ENCODE measurements at places on chromosomes 2 and 18.
A peak's percentile ranks its signal among the peaks of the same experiment; 100 is the strongest.

GRCh38 chr2:197138506-197138905, 172.1 kb downstream of the ANKRD44 start:
- no peak for DNase-seq

- no peak for DNase-seq
These were observed 127.1 kb downstream of the NCOA1 start for GRCh38 chr2:24618144-24618543.

GRCh38 chr18:58668897-58669296, 2.4 kb upstream of the MALT1 start:
- DNase-seq, result no peak

DNA sequence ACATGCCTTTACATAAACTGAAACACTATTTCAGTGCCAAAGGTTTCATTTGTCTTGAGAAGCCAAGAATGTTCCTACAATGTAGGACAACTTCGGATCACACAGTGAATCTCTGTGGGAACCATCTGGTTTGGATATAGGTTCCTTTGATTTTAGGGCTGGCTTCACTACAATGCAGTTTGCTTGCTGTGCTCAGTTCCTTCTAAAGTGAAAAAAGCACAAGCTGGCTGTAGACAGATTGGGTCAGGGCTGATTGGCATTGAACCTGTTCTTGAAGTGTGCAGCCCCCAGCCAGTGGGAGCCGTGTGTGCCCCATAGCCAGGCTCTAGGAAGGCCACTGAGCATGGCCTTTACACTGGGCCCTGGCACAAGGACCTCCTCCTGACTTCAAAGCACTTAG, 167.9 kb upstream of the HNRNPA3 start:
- DNase-seq, result no peak

DNA sequence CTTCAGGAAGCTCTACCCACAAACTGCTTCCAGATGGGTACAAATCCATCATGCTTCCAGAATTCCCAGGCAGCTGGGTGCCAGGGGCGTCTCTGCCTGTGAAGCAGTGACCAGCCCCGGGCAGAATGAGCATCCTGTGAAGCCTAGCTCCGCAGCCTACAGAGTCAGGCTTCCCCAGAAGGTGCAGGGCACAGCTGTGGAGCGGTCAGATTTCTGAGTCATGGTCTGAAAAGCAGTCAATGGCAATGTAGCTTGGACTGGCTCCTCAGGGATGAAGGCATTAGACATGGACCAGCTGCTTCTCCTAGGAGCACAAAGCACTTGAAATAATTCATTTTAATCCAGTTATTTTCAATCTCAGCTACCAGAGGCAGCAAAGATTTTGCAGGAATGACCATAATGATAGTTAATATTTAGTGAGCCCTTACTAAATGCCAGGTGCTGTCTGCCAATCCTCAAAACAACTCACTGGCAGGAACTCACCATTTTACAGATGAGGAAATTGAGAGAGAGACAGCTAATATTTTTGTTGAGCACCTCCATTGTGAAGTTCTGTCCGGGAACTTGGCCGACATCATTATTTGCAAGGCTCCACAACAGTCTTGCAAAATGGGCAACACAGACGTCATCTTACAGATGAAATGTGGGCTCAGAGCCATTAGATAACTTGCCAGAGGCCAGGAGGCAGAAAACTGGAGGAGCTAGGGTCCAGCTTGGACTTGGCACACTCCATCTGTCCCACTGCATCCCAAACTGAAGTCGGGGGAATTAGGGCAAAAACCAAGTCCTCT, 31.7 kb downstream of the ACMSD start:
- no peak for DNase-seq

DNA sequence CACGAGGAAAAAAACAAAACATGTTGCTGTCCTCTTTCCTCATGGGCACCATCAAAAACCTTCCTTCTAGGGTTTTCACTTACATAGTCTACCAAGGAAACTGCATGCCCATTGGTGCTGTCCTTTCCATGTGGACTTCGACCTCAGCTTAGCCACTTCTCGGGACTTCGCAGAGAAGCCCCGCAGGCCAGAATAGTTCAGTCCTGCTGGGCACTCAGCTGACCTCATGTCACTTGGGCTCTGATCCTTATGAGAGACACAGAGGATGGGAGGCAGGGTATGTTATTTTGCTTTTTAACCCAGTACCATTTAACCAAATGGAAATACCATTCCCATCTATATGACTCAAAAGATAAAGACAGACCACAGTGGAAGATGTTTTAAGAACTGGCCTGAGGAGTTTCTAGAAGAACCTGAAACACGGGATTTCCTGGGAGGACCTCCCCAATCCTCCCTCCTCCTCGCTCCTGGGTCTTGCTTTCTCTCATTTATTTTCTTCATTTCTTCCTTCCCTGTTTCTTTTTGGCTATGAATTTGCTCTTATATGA, 28.4 kb downstream of the AAK1 start:
- no peak for DNase-seq

DNA sequence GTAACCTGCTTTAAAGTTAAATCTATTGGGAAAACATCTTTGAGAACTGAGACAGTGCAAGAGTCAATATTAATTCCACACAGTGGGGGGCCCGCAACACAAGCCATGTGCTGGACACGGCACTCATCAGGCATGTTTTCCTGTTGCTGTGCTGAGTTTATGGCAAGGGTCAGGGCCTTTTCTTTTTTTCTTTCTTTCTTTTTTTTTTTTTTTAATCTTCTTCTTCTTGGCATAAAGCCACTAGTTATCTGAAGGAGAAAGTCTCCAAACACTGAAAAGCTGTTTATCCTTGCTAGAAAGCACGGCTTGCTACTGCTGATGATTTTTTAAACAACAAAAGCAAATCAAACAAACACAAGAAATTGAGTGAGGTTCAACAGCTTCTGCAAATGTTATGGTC, 252.1 kb downstream of the ZNF521 start:
- no peak for DNase-seq

GRCh38 chr18:69400253-69400975, at the start of gene DOK6:
Gene DOK6 (plus strand): TSS chr18:69400888.
- DNase-seq, result no peak

DNA sequence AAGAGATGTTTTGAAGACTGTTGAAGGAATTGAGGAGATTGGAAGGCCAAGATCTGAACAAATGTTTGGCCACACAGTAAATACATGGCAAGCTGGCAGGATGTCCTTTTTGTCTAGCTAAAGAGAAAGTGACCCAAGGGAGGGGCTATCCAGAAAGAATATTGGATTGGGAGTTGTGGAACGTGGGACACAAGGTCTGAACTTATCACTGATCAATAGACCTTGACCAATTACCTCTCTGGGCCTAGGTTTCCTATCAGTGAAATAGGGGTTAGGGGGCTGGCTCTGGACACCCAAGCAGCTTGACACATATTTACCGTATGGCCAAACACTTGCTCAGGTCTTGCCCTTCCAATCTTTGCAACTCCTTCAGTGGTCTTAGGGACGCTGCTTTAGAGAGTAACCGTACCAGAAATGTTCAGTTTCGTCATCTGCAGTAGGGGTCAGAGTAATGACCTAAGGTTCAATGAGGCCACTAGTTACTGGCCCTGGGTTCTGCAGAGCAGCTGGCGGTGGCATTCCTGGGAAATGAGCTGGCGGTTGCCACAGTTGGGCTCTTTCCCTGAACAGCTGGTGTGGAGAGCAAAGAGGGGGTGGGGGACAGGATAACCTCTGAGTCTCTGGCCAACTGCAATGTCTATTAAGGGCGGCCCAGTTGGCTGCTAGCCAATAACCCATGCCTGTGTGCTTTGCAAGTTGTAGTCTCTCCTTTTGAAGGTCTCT, 70.1 kb upstream of the STPG4 start:
- no peak for DNase-seq

DNA sequence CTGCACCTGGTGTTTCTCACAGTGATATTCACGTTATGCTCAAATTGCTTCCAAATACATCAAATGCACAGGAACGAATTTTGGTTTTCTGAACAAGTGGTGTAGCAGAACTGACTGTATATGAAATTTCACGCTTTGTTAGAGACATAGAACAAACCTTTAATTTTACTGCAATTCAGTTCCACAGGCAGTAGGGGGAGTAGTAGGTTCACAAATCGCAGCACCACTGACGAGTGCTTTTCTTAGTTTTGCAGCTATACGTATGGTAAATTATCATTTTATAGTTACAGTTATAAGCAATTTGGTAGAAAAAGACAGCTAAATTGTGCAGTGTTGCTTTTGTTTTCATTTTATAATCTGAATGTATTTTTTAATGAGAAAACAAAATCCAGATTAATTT, 113.3 kb downstream of the KIAA1328 start:
- DNase-seq, result no peak

GRCh38 chr18:75130591-75131328, 78.2 kb downstream of the PTGR3 start:
- DNase-seq, result no peak

GRCh38 chr2:6384341-6384740, 481.4 kb downstream of the CMPK2 start:
- DNase-seq, result no peak

- DNase-seq, result no peak
These were observed 634 bp downstream of the MTIF2 start for GRCh38 chr2:55268288-55268906.

DNA sequence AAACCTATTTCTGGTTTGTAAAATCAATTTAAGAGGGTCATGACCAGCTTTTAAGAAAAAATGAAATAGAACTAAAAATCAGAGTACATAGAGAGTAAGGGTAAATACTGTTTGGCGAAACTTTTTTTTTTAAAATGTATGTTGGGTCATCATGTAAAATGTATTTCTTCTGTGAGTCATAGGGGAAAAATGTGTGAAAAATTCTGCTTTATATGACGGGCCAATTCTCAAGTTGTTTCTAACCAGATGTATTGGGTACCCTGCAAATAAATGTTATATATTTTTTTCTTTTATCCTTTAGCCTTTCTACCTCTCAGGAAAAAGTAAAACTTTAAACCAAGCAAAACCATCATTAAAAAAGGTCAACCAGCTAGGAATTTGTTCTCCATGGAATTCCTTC, 13.9 kb downstream of the AFTPH start:
- DNase-seq, result no peak

DNA sequence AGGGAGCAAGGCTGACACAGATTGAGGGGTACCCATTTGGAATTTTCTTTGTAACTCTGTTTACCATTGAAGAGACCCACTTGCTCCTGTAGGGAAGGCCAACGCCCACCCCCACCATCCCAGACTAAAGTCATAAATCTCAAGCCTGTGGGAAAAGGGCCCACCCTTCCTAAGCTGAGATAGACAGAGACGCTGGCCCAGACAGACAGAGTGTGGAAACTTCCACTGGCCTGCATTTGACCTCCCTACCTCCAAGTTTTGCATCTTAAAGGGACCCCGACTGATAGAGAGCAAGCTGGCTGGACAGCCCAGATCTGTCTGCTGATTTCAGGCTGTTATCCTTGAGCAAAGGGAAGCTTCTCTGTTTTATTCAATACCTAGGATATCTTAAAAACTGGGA, 48.2 kb upstream of the SLC14A2 start:
- no peak for DNase-seq

- DNase-seq, result no peak
These were observed 34.0 kb downstream of the ARHGAP28 start for GRCh38 chr18:6763524-6763923.

DNA sequence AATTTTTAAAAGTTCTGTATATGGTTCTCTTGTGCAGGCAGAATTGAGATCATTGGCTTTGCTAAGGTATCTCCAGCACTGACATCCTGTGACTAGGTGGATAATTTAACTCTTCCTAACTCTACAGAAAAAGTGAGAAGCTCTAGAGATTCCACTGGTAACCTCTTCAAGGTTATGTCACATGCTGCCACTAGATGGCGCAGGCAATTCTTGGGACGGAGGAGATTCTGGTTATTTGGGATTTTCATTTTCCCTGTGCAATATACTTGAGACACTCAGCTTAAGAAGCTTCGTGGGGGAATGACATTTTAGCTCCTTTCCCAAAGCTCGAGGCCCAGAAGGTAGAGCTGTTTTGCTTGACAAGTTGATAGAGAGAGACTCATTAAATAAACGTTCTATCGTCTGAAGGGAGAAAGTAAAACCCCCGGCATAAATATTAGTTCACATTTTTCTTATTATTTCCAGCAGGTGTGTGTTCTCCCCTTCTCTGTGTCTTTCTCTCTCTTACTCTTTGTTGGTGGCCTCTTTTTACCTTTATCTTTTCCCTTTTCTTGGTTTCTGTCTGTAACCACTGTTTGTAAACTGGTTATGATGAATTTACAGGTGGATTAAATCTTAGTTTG, 26.6 kb upstream of the LANCL1 start:
- peak; percentile 21 for DNase-seq

- no peak for DNase-seq
These were observed 260.3 kb downstream of the SATB2 start for GRCh38 chr2:199197448-199197847.

DNA sequence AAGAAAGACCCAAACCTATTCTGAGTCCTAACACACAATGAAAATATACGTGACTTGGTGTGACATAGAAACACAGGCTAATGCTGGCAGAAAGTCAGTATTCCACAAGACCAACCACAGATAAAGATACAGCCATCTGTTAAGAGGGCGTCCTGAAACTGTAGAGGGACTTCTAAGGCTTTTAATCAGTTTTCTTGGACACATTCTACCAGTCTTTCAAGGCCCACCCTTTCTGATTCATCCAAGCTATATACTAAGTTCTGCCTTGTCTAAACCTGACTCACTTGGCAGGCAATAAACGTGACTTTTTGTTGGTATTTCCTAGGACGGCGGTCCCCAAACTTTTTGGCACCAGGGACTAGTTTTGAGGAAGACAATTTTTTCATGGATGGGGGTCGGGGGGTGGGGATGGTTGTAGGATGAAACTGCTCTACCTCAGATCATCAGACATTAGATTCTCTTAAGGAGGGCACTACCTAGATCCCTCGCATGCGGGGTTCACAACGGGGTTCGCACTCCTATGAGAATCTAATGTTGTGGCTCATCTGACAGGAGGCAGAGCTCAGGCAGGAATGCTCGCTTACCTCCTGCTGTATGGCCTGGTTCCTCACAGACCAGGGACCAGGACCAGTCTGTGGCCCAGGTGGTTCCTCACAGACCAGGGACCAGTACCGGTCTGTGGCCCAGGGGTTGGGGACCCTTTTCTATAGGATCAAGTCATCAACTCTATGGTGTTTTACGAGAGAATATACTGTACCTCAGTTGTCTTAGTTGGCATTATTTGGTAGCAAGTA, 61.4 kb downstream of the SP3 start:
- DNase-seq, result no peak

DNA sequence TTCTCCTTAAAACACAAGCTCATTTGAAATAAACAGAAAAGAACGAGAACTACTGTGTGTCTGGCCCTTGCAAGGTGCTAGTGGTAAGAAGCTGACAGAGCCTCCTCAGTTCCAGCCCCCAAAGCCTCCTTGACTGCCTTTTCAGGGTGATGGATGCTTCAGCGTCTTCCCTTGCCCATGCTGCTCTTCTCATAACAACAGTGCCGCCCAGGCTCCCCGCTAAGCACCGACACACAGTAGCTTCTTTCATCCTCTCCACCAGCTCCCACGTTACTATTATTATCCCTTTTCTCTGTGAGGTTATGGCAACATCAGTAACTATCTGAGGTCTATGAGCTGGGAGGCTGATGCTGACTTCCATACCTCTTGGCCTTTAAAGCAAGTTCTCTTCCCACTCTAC, 418.6 kb downstream of the TSN start:
- no peak for DNase-seq

DNA sequence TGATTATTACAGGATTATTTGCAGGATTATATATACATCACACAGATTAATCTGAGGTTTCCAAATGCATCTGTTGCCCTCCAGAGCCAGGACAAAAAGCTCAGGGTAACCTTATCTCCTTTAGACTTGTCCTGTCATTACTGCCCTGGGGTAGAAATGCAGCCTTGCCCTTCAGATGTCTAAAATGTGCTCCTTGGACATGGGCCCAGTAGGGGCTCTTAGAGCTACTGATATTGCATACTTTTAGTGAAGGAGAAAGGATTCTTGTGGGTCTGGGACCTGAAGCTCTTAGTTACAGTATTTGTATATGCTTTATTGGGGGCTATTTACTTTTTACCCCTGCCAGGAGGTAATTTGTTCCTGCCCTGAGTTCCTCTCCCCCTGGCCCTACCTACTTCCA, 56.1 kb downstream of the PRKRA start:
- no peak for DNase-seq

Data from stimulated activated CD4-positive, alpha-beta T cell treated with anti-CD3 and anti-CD28 coated beads, Interleukin-4, amount 100 ng/mL, for 24 hours (primary cell).